ENCODE measurements at places on chromosomes 5 and 9. TPM values are rescaled to one million over a fixed set of nuclear protein-coding genes. Genes with fewer than 3 reads are reported as not detected.

DNA sequence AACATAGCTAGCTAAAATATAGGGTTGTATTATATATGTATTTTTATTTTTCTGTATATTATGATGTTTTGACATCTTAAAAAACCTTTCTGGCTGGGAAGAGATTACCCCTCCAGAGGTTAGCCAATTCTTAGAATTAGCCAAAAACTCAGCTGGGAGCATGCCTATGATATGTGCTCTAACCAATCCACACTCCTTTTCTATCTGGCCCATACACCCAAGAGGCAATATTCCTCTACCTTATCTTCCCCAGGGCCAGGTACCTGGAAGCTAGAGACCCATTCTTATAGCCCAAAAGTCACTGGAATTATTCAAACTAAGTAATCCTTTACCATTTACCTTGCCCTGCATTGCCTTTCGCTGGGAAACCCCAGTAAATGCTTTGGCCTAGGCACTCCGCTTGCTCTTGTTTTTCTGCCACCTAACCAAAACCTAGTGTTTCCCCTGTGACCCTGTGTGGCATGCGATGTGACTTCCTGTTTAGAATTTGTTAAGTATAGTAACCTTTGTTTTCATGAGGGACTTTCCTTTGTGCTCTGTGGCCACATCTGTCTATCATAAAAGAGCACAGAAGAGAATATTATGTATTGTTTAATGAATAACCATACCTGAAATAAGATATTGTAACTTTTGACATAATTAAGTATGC is 37.4 kb downstream of the CSNK1G3 start:
- ATAC-seq, result no peak

GRCh38 chr5:17463653-17464052 is 34.4 kb upstream of the TAF11L2 start:
- no peak for ATAC-seq

GRCh38 chr5:38211354-38211710 is 47.0 kb upstream of the EGFLAM start:
- ATAC-seq, result no peak

GRCh38 chr9:112033237-112034215 is 136.9 kb downstream of the UGCG start:
- no peak for ATAC-seq

DNA sequence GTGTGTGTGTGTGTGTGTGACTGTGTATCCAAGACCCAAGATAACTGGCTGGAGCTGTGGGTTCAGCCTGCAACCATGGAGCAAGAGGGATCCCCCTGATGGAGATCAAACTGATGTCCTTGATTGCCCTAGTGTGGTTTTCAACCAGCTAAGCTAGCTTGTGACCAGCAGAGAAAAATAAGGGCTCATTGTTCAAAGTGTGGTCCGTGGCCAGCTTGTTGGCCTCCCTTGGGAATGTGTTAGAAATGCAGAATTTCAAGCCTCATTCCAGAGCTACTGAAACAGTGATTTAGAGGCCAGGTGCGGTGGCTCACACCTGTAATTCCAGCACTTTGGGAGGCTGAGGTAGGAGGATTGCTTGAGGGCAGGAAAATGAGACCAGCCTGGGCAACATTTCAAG is 79.9 kb downstream of the ACER2 start:
- no peak for ATAC-seq

- no peak for ATAC-seq
Measured at GRCh38 chr5:169764018-169764378, 126.9 kb downstream of the DOCK2 start.

DNA sequence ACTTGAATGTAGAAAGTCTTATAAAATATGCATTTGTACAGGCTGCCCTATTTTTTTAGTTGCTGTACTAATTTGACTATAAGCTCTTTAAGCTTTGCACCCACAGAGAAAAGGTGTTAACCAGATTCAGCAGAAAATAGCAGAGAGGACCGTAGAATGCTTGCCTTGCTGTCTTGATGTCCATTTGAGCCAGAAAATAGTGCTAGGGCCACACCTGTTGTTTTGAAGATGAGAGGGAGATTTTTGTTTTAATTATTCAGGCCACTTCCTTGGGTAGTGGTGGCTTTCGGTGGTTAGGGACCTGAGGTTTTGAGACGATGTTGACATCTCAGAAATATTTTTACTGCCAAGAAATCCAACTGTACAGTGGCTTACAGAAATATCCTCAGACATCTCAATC is 196.0 kb downstream of the SPATA31D1 start:
- ATAC-seq, result no peak

DNA sequence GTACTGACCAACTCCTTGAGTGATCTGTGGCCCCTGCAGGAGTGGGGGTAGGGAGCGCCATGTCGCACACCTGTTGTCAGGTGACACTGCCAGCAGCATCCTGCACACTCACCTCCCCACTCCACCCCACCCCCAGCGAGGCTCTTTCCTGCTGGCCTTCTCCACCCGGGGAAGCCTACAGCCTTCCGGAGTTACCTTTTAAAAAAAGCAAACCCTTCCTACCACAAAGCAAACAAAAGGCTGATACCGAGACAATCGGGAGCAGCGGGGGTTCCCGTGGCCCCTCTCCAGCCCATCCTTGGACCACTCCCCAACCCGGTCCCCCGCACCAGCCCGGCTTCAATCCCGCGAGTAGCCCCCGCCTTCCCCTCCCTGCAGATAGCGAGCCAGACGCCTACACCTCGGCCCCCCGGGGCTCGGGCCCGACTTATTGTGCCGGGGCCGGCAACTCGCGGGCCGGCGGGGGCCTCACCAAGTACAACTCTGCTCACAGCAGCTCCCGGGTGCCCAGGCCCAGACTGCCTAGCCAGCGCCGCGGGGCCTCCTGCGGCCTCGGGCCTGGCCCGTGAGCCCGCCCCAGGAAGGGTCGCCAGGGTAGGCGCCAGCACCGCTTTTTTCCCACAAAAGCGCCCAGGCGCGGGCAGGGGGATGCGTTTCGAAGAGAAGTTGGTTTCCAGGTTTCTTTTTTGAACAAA is 724 bp downstream of the MACROH2A1 start:
- peak; percentile 65 for ATAC-seq

GRCh38 chr5:138611678-138612218 is 36.5 kb upstream of the HSPA9 start:
- peak; percentile 32 for ATAC-seq

The IFNA13 gene
- total RNA-seq, result not detected

The CER1 gene
- total RNA-seq, result not detected

The PAPPA gene
- total RNA-seq, result 9.4 TPM

All from esophagus mucosa (tissue), 1 donor.